SK-N-MC (cell line): ENCODE measurements at places on chromosomes 6 and 20.

DNA sequence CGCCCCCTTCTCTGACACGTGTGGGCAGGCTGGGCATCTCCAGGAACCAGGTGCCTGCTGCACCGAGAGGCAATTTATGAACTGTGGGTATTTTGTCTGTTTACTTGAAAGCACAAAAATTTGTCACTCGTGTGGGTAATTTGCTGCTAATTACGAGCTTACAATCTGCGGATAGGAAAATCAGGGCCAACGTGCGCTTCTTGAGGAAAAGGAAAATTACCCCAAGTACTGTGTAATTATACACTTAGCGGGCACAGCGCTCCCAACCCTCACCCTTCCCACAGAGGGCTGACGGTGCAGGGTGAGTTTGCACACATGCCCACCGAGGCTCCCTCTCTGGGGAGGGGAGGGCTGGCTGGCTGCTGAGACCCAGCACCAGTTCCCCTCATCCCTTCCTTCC, 25.3 kb upstream of the MDGA1 start:
- DNase-seq: no peak

DNA sequence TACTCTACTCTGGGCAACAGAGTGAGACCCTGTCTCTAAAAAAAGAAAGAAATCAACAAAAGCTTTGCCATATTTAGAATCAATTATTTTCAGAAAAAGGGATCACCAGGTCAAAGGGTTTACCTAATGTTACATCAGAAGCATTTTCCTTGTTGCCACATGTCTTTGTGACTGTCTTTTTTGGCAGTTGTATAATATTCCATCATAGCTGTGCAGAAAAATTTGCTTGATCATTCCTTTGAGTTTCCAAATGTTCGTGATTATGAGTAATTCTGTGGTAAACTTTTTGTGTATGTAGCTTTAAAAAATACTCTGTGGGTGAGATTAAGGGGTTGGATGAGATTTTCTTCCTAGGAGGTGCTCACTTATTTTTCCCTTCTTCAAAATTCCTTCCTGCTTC, 26.4 kb downstream of the PNPLA1 start:
- DNase-seq: no peak

GRCh38 chr6:26129656-26130055, 42.4 kb downstream of the HFE start:
- no peak for DNase-seq

GRCh38 chr6:162262466-162263196, 464.9 kb downstream of the PRKN start:
- DNase-seq: no peak

- DNase-seq: no peak
Observed at GRCh38 chr6:106197441-106197840, 111.3 kb downstream of the PRDM1 start.

GRCh38 chr6:54878718-54879117, 32.1 kb downstream of the FAM83B start:
- no peak for DNase-seq

GRCh38 chr6:51675922-51676275, 411.5 kb downstream of the PKHD1 start:
- DNase-seq: no peak

DNA sequence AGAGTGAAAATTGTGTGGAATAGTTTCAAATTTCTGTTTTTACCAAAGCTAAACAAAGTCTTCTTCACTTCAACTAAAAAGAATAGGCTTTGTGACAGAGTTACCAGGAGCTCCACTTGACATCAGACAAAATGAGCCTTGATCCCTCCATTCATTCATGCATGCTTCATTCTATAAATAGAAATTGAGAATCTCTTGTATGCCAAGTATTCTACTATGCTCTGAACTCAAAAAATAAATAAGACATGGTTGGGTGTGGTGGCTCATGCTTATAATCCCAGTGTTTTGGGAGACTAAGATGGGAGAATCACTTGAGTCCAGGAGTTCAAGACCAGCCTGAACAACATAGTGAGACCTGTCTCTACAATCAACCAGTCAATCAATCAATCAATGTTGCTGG, 236.6 kb upstream of the FAM83B start:
- DNase-seq: no peak

DNA sequence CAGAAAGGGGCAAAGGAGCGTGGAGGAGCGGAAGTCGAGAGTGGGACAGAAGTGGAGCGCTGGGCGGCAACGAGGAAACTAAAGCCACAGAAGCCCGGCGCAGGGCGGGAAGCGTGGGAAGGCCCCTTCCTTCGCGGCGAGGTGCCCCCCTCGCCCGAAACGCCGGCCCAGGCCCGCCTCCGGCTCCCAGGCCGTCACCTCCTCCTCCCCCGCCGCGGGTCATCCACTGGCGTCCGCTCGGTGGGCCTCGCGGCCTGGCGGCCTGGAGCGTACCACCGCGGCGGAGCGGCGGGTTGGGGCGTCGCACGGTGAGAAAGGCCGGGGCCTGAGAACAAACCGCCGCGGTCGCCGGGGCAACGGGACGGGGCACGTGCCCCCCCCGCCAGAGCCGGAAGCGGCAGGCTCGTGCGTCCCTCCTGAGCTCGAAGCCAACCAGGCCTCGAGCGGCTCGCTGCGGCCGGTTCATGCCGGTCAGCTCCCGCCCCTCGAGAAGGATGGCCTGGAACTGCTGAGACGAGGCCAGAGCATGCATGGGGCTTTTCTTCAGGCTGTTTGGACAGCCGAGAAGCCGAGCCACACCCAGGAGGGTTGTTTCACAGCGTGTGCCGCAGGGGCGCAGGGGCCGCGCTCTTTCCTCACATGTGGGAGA, at the start of gene TCP11:
Gene TCP11, minus strand, starts transcription at position 333 of the 649 bp plus-strand sequence. CDS start 469 bp downstream, outside the sequence.
- DNase-seq: no peak
